Substantia nigra (tissue), 51 donors: ENCODE measurements at places on chromosomes 7 and 10.

DNA sequence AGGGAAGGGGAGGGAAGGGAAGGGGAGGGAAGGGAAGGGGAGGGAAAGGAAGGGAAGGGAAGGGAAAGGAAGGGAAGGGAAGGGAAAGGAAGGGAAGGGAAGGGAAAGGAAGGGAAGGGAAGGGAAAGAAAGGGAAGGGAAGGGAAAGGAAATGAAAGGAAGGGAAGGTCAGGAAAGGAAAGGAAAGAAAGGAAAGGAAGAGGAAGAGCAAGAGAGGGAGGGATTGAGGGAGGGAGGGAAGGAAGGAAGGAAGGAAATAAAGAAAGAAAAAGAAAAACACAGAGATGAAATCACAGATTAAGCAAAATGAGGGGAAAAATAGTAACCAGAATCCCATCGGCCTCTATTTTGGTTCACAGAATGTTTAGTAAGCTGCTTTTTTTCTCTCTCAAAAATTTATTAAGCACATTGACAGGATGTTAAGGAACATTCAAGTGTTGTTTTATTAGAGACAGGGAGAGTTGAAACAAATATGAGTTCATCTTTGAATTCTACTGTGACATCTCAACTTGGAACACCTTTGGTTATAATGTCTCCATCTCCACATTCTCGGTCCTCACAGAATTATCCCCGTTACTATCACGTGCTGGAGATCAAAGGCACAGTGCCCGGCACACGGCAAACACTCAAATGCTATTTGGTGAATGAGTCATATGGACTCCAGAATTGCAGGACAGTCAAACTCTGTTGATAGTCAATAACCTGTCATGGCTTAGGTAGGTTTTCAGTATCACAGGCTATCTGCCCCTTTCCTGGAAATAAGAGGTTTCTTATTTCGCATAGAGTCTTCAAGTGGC is 52.4 kb downstream of the ABCB1 start:
- DNase-seq = no peak

DNA sequence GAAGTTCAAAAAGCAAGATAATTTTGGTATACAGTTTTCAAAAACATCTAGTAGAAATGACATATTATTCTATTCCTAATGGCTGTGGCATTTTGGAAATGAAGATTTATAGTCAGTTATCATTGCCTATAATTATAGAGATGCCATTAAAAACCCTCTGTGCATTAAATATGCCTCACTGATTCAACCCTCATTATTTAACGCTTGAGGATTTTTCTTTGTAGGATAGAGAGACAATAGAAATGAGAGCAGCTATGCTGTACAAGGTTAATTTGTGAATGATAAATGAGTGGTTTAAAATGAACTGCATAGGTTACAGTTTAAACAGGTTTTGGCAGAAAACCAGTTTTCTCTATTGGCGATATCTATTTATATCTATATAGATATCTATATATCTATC is 32.2 kb upstream of the SEMA3A start:
- no peak for DNase-seq

- DNase-seq = no peak
These were observed 153.2 kb downstream of the TCF7L2 start for GRCh38 chr10:113103131-113103840.

- DNase-seq = no peak
These were observed 4.2 kb downstream of the HTRA1 start for GRCh38 chr10:122465401-122466040.

- no peak for DNase-seq
These were observed 113.2 kb downstream of the MICALL2 start for GRCh38 chr7:1345796-1346755.

DNA sequence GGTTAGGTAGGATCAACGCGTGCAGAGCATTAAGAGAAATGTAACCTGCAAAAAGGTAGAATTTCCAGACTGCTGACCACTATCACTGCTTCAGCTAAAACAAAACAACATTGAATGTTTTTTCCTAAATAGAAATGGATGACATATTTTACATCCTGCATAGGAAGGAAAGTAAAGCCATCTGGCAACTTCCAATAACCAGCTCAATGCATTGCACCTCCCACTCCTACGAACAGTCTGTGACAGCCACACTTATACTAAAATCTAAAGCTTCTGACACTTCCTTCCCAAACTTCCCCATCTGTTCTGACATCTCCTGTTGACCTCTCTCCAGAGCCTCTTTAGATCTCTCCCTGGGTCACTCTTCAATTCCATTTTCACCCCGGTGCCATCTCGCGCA is 47.1 kb downstream of the NRCAM start:
- no peak for DNase-seq

- DNase-seq = no peak
These were observed 118.1 kb upstream of the EGR2 start for GRCh38 chr10:62934258-62934657.

- DNase-seq = no peak
These were observed 225.7 kb upstream of the AOAH start for GRCh38 chr7:36949711-36950600.

GRCh38 chr10:1102416-1102815 is 46.2 kb downstream of the WDR37 start:
- DNase-seq = no peak

- DNase-seq = no peak
These were observed 20.6 kb downstream of the HTR5A start for GRCh38 chr7:155090684-155091083.

DNA sequence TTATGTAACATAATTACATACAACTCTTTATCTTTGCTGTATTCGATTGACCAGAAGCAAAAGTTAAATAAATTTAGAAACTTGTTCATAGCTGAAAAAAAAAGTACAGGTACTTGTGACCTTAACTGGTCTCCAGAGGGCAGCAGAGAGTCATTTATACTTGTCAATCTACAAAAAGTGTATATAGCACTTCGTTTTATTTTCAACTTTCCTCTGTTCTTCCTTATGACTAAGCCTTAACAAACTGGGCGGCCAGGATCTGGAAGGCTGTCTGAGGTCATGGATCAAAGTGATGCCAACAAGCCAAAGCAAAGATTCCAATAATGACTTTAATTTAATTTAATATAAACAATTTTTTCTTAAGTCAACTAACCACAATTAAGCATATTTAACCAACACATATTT is 29.8 kb downstream of the C10orf67 start:
- DNase-seq = no peak

DNA sequence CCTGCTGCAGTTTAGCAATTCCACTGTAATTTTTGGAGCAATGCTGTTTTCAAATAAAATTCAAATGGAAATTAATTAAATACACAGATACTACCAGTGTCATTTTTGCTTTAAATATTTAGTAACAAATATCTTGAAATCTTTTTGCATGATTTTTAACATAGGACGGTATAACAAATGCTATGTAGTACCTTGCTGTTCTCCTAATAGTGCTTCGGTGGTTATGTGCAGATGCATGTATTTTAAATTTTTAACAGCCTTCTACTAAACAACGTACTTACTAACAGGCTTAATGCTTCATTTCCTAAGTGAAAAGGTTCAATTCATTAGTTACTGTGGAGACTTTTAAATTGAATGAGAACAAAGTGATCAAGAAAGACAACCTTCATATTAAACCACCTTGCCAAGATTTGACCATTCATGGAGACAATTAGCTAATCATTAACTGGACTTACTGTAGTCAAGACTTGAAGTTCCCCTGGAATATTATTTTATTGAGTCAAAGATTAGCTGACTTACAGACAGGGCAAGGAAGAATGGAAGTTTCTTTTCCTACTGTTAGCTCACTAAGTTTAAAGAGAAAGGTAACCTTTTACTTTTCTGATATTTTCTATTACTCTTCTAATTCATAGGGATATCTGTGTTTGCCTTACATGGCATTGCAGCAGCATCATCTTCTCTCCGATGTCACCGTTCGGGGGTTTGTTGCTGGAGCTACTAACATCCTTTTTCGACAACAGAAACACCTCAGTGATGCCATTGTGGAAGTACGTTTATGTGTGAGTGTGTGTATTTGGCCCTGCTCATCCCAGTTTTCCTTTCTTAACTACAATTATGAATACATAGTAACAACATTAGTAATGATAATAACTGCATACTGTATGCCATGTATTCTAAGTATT is 74.3 kb downstream of the AVL9 start:
- no peak for DNase-seq

DNA sequence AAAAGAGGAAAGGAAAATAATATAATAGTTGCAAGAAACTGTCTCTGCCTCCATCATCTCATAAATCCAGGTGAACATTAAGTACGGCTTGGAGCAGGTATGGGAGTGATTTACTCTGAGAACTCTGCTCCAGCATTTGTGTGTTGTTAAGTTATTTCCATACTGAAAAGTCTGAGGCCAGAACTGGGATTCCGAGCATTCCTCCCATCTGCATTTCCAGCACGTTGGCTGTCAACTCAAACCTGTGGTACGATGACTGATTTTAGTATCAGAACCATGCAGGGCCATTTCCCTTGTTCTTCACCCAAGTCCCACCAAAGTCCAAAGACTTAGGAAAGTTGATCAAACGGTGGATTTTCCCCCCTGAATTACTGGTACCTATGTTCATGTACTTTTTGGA is 104.9 kb downstream of the CREB5 start:
- DNase-seq = no peak

DNA sequence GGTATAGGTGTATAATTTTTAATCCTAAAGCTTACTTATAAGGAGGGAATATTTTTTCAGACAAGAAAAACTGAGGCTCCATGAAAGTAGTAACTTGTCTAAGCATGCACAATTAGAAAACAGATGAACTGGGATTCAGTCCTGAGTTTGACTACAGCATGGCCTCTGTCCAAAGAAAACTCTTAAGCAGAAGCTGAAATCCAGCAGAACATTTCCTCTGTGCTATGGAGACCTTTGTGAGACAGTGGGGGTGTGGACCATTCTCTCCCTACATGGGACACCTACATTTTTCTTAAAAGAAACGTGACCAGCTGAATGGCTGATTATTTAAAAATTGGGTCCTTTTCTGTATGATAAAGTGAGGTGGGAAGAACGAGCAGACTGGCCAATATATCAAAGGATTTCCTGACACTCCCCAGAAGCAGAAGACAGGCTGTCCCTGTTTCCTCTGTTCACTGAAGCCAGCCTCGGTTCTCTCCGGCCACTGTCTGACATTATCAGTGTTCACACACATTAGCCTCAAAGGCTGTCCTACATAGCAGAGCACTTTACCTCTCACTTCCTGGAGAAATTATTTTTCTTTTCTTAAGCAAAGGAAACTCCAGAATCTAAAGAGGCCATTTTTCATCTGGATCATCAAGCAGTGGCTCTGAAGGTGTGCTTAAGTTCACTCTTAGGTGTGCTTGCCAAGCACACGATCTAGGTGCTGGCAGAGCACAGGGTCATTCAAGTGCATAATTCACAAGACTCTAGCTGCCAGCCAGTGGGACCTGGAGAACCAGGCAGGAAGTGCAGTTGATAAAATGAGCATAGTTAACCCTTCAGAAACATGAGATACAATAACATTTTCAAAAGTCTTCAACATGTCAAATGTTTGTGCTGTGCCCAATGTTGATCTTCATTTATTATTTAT is 40.4 kb upstream of the KIAA1217 start:
- DNase-seq = no peak

GRCh38 chr7:70263471-70264255 is 665.4 kb downstream of the AUTS2 start:
- DNase-seq = no peak

DNA sequence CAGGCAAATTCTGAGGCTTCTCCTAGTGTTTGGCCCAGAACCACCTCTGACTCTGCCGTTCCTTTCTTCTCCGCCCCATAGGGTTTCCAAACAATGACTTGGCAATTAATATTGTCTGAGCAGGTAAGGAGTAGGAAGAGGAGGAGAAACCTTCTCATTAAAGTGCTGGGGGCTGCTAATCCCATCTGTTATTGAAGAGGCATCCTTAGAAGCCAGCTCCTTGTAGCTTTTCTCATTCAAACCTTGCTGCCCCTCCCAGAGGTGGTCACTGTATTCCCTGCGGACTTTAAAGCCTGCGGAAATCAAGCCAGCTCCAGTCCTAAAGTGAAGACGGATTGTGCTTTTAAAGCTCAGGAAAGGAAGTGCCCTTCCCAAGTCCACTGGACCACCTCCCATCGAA is 1.4 kb upstream of the NKX1-2 start:
- DNase-seq = no peak

DNA sequence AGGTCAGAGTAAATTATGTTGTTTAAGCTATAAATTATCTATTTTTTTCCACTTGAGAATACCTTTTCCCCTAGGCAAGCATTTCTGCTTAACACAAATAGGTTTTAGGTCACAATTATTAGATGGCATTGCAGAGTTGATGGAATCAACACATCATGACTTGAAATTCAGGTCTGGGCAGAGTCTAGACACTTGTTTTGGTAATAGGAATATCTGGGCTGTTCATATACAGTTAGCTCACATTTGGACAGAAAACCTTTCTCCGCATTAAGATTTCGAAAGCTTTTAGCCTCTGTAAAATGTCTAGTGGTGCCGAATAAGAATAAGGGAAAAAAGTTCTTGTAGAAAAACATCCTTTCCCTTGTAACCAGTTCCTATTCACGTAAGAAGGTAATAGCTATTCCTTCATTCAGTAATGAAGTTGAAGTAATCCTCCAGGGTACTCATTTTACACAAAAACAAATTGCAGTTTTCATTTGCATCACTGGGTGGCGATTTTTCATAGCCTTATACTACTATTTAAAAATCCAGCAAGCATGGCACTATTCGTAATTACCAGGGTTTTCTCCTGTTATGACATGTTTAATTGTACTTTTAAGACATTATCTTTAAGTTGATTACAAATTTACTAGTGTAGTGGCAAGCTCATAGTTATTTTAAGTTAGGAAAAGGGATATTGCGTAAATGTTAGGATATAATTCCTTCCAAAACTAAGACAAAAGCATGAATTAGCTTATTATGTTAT is 37.0 kb downstream of the RPA3 start:
- no peak for DNase-seq

DNA sequence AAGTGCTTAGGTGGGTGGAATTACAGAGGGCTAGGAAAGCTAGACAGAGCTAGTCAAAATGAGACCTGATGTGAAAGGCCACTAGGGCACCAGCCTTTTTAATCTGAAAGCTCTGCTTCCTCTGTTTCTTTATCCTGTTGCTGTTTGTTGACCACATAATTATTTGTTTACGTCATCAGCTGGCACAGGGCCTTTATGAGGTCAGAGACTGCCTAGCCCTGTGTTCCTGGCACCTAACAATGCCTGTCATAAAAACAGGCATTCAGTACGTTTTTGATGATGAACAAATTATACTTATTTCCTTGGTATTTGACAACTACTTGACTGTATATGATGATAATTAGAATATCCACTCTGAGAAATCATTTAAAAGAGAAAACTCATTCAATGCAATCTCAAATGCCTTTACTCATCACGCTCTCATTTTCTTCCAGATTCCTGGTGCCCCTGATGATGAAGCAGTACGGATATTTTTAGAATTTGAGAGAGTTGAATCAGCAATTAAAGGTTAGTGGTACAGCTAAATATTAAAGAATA is 26.0 kb downstream of the RBM17 start:
- peak; percentile 23 for DNase-seq

GRCh38 chr7:120431016-120431415 is 158.0 kb downstream of the KCND2 start:
- no peak for DNase-seq

- no peak for DNase-seq
These were observed 72.8 kb downstream of the PDE1C start for GRCh38 chr7:31997423-31997822.
